ENCODE measurements at places on chromosomes 2 and 18.

- no peak for DNase-seq
Observed at GRCh38 chr2:109722026-109722425, 72.1 kb upstream of the RGPD5 start.

DNA sequence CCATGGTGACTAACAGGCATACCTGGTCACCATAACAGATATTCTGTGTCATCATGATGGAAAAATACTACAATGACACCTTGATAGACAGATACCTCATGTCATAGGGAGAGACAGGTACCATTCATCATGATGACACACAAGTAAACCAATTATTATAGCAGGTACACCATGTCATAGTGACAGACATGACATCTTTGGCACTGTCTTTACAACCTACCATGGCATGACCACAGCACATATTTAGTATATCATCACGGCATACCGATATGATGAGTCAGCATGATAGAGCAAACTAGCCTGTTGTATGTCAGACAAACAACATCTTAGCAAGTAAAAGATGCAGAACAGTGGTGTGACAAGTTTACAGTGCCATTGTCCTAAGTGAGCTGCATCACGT lies 101.3 kb upstream of the KLHL29 start:
- no peak for DNase-seq

GRCh38 chr18:12334863-12335262 lies 26.8 kb downstream of the TUBB6 start:
- DNase-seq = no peak

- DNase-seq = no peak
Observed at GRCh38 chr2:23092831-23093230, 292.1 kb upstream of the KLHL29 start.

GRCh38 chr2:48991415-48992131 lies 162.7 kb downstream of the FSHR start:
- no peak for DNase-seq

DNA sequence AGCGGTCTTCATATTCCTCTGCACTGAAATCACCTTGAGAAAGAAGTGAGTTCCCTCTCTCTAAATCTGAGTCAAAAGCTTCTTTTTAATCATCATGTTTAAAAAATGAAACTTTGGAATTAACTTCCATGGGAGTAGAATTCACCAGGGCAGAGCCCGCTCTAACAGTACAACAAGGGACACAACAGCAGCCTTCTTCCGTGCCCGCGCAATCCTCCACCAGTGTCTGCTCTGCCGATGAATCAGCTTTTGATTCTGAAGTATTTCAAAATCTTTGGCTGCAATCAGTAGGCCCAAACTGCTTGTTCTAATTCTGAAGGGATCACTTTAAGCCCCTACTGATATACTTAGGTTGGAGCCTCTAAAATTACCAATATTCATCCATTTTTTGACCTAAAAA lies 76.9 kb downstream of the USP40 start:
- DNase-seq = no peak

GRCh38 chr2:233961905-233962304 lies 44.7 kb downstream of the TRPM8 start:
- DNase-seq = no peak

DNA sequence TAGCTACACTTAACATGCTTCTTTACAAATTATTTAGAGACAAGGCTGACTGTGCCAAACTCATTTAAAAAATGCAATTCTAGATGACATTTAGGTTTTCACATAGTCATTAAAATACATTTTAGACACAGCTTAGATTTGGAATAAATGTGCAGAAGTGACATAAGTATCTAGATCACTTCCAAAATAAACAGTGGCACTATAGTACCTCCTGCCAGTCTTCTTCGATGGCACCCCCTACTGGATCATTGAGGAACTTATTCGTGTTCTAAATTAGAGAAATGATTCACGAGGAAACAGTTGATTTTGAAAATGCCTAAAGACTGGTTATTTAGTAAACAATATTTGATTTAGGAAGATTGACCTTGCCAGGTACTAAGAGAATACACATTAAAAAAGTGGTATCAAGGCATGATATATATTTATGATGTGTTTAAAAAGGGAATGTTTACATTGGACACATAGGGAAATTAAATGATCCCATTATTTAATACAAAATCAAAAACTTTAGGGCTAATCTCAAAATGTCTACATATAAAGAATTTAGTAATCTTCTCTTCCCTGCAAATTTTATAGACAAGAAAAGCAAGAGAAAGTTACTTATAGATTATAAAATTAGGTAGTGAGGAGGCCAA lies 323.9 kb downstream of the XIRP2 start:
- no peak for DNase-seq

DNA sequence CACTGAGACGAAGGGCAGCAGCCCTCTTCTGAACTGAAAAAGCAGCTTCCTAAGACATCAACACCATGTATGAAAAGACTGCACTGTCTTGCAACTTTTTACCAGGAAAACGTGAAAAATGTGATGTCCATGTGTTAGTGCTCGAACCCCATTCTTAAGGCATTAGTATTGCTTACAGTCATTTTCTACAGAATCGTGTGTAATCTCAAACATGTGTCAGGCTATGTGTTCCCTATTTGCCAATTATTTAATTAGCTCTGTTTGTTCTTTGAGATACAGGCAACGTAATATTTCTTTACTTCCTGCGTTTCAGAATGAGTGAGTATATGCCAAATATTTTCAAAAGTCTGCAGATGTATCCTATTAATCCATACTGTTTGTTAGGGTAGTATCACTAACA lies 307.7 kb upstream of the CCDC68 start:
- DNase-seq = no peak

- DNase-seq = no peak
Observed at GRCh38 chr2:190628591-190629319, 20.1 kb upstream of the NAB1 start.

DNA sequence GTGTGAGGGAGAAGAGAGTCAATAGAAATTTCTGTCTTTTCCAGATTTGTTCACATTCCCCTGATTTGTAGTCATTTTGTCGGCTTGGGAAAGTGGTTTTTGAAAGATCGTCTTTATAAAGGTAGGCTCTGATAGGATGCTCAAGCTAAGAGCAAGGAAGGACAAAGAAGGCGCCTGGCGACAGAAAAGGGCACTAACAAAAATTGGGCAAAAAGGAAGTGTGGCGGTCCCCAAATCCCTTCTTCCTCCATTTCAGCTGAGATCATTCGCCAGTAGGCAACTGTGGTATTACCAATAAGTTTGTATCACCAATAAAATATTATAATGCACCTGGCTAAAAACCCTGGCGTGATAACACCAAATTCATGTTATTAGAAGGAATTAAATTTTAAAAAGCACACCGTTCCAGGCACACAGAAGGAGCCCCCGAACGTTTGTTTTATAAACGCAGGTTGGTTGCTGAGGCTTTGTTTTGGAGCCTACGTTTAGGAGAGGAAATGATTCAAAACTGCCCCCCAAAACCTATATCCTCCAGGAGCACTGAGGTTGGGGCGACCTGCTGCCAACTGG lies 756 bp upstream of the PTPN4 start:
- no peak for DNase-seq

DNA sequence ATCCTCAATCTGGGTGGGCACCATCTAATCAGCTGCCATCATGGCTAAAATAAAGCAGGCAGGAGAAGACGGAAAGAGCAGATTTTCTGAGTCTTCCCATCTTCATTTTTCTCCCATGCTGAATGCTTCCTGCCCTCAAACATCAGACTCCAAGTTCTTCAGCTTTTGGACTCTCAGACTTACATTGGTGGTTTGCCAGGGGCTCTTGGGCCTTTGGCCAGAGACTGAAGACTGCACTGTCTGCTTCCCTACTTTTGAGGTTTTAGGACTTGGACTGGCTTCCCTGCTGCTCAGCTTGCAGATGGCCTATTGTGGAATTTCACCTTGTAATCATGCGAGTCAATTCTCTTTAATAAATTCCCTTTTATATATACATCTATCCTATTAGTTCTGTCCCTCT lies 36.6 kb downstream of the DIPK1C start:
- no peak for DNase-seq

GRCh38 chr2:225282858-225283710 lies 116.4 kb upstream of the NYAP2 start:
- peak; percentile 33 for DNase-seq

- peak; percentile 34 for DNase-seq
Observed at GRCh38 chr2:96131152-96131812, 7.0 kb downstream of the ASTL start.

DNA sequence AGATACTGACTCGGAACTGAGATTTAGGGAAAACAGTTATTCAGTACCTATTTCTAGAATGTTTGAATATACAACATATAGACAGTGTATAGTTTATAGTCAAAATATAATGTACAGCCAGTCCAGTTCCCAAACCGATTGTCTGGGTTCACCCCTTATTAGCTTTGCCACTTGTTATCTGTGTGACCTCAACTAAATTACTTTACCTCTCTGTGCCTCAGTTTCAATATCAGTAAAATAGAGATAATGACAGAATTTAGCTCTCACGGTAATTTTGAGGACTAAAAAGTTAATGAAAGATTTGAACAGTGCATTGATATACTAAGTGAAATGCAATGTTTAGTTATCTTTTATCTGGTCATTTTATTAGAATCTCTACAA lies 750 bp upstream of the RIOK3 start:
- no peak for DNase-seq

DNA sequence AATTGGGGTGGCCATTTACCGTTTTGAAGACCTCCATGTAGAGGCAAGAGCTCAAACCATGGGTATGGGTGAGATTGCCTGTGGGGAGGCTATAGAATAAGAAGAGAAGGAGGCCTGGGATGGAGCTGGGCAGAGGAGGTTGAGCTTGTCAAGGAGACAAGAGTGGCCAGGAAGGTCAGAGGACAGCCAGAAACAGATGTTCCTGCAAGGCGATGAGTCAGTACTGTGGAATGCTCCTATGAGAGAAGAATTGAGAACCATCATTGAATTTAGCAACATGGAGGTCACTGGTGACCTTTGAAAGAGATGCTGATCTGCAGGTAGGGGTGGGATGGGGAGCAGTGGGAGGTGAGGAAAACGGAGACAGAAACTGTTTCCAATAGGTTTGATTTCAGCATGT lies 3.5 kb downstream of the ACSL3 start:
- DNase-seq = no peak

- DNase-seq = no peak
Observed at GRCh38 chr2:216619411-216620393, 13.5 kb upstream of the IGFBP2 start.

DNA sequence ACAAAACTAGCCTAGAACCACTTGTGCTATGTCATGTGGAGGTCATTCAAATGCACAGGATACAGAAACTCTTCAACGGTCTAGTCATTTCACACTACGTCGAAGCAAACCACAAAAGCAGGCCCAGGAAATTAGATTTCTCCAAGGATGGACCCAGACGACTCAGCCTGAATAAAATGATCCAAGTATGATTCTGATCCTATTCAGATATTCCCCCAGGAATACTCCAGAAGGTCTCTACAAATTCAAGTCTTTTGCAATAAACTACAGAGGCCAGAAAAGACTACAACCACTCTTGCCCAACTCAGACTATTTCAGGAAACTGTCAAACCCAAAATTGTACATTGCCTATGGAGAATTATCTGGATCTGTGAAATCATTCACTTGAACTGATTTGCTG lies 422.5 kb downstream of the METTL4 start:
- DNase-seq = no peak

DNA sequence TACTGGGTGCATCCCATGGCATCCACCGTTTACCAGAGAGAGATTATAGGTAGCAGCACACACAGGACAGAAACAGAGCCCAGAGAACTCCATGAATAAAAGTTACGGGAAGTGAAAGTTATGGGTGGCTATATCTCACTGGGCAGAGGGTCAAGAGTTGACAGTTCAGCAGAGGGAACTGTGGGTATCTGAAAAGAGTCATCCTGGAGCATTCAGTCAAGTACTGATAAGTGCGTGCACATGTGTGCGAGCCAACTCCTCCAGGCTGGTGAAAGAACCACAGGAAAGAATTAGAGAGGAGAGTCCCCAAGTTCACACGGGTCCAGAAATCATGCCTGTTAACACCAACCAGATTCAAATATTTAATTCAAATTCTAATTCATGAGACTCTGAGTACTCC lies 1588.2 kb downstream of the LRP1B start:
- no peak for DNase-seq

- DNase-seq = no peak
Observed at GRCh38 chr2:171346723-171347557, 86.8 kb downstream of the METTL8 start.

DNA sequence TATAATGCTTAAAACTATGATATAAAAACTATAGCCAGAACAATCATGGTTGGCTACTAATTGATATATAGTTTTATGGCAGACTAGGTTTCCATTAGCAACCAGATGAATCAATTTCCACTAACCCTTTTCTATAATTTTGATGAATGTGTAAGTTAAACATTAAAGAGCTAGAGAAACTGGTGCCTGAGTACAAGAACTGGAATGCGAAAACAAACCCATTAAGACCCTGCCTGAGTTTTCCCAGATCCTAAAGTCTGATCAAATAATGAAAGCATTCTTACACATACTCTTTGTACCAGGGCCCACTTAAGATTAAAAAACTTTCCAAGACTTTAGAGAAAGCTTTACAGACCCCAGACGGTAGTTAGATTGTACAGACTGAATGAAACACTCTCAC lies 21.3 kb downstream of the MRPL19 start:
- no peak for DNase-seq

DNA sequence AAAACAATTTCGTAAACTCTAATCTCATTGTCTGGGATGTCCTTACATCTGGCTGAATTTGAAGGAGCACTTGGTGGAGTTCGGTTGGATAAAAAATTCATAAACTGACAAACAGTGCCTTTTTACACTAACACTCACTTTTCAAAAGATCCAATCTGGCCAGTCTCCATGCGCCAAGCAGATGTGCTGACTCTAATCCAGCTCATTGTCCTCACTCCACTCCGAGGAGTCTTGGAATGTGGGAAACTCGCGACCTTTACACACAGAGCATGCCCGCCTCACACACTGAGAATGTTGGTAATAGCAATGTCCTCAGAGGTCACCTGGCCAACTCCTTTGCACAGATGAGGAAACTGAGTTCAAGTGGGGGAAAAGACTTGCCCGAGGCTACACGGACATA lies 66.8 kb downstream of the XDH start:
- DNase-seq = no peak

- DNase-seq = no peak
Observed at GRCh38 chr2:177633111-177633510, 240.5 kb downstream of the AGPS start.

GRCh38 chr18:71808616-71809015 lies 735.5 kb downstream of the CBLN2 start:
- no peak for DNase-seq

DNA sequence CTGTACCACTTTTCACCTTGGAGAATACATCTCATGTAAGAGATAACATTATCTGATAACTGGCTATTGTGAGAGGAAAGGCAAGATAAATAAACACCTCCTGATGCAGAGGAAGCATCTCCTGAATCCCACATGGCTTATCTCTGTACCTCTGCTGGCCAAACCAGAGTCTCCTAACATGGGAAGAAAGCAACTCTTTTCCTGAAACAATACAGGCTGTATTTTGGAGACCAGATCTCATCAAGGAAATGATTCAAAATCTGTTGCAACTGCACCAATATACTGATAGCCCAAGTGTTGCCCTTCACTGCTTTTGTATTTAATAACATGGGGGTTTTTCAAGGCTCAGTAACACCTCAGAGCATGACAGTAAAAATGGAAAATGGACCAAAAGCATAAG lies 106.9 kb downstream of the MREG start:
- DNase-seq = no peak
